ENCODE measurements at places on chromosomes 2 and 18.

DNA sequence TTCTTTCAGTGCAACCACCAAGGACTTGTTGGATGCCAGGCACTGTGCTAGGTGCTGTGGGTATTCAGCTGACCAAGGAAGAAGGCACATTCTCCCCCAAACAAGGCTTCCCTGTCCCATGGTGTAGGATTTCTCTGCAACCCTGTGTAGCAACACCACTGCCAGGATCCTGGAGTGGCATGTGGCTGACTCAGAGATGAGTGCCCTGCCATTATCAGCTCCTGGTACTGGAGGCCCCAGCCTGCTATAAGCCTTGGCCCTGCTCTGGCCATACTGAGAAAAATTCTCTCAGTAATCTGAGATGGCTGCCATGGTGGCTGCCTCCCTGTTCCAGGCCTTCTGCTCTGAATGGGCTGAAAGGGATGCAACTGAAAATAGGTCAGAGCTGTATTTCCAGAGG, 4.3 kb downstream of the SMYD5 start:
- no peak for DNase-seq

DNA sequence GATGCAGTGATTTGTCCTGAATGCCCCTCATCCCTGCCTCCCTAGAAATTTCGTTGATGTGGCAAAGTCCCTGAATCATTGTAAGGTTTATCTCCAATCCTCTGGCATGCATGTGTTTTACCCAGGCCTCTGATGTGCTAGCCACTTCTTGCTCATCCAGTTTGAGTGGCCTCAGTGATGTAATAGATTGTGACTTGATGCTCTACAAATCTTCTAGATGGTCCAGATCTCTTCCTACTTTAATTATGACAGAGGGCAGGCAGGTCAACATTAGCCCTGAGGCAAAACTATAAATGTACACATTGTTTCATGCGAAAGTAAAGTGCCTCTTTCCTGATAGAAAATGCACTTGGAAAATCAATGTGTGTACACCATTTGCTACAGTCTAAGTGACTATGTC, 54.5 kb downstream of the LONRF2 start:
- no peak for DNase-seq

DNA sequence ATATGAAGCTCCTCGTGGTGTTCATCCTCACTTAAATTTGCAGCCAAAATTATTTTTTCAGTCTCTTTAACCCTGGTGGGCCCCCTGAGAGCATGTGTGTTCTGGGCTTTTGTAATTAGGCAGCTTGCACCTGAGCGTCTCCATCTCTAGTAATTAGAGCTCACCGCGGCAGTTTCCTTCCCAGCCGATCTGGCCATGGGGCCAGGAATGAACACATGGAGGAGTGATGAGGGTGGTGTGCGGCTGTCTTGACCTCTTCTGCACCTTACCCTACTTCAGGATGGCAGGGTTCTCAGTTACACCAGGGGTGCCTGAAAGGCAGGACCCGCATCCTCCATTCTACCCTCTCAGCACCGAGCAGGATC, 98.5 kb downstream of the AFF3 start:
- no peak for DNase-seq

DNA sequence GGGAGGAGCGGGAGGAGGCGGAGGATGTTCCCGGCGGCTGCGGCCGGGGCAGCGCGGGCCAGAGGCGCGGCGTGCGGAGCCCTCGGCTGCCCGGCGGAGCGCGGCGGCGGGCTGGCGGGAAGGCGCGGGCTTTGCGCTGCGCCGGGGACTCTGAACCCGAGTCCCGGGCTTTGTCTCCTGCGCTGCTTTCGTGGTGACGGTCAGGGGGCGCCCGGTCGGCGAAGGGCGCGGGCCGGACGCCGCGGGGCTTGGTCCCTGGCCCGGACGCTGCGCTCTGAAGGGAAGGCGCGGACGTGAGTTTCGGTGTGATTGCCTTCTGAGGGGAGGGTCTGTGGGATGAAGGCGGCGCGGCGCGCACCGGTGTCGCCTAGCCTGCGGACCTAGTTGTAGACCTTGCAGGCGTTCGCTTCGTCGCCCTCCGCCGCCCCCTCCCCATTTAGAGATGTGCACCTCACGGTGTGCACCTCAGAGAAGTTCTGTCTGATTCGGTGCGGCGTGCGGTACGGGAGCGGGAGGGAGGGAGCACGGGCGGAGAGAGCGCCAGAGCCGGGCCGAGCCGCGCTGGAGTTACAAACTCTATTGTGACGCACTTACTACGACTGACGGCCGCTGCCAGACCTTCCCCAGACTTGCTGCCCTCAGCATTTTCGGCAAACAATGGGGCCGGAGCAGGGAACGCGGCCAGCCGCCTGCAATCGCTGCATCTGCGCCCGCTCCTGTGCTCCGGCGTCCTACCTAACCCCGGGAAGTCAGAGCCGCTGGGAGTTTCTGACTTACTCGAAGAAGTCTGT, 2.1 kb downstream of the BCL2L11 start:
- peak; percentile 91 for DNase-seq

DNA sequence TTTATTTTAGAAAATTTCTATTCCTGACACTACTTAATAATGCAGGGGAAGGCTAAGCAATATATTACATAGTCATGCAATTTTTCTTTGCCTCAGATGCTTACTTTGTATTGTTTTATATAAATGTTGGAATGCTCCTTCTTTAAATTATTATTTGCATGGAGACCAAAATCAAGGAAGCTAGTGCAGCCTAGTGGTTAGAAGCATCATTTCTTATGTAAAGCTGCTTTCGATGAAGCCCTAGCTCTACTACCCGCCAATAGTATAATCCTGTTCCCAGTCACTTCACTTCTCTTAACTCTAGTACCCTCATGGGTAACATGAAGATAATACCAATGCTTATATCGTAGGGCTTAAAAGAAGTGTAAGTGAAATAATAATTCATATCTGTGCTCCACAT, 198.9 kb downstream of the LRATD1 start:
- no peak for DNase-seq

- no peak for DNase-seq
Observed at GRCh38 chr2:24959761-24960160, 12.0 kb downstream of the DNAJC27 start.

DNA sequence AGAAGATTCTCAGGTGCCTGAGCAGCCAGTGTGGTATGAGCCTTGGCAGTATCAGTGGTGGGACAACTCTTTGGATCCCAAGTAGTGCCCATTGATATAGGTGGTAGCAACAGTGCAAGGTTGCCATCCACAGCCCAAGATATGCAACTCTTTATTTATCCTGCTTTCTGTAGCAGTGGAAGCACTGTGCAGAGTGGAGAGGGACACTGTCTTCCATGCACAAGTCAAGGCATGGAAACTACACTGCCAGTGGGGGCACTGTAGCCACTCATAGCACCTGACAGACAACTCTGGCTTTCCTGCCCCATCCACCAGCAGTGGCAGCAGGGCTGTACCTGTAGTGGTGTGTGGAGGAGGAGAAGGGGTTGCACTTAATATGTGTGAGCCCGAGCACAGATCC, 409.6 kb upstream of the TMEFF2 start:
- peak; percentile 72 for DNase-seq

GRCh38 chr2:45083175-45083574, 73.9 kb upstream of the SIX2 start:
- DNase-seq, result no peak
